ENCODE measurements at places on chromosomes 7 and 10. TPM values are rescaled to one million over a fixed set of nuclear protein-coding genes. Genes with fewer than 3 reads are reported as not detected.

The PDZD7 gene
- total RNA-seq = 0.91 TPM

The RNF32 gene
- total RNA-seq = 1.4 TPM

The DNAJB6 gene
- 91.9 TPM for total RNA-seq

The IDI2 gene
- total RNA-seq = not detected

The CUZD1 gene
- total RNA-seq = 0.13 TPM
